ENCODE measurements at places on chromosomes 12 and 14. TPM values are rescaled to one million over a fixed set of nuclear protein-coding genes. Genes with fewer than 3 reads are reported as not detected.

Gene PRH2
- polyA plus RNA-seq = 0.21 TPM

Gene CHGA
- polyA plus RNA-seq = not detected

Gene LMNTD1
- not detected for polyA plus RNA-seq

Gene KRT3
- not detected for polyA plus RNA-seq

Gene FAM181A
- not detected for polyA plus RNA-seq

Gene TPPP2
- not detected for polyA plus RNA-seq

Gene LHX5
- not detected for polyA plus RNA-seq

Gene HELB
- polyA plus RNA-seq = 0.48 TPM

DNA sequence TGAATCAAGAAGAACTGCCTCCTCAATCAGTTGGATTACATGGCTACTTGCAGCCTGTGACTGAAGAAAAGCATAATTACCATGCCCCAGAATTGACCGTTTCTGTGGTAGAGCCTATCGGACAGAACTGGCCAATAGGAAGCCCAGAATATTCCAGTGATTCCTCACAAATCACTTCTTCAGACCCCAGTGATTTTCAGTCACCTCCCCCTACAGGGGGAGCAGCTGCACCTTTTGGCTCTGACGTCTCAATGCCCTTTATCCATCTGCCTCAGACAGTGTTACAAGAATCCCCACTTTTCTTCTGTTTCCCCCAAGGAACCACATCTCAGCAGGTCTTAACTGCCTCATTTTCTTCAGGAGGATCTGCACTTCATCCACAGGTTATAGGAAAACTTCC lies 80.8 kb downstream of the RAD52 start:
- DNase-seq = no peak

DNA sequence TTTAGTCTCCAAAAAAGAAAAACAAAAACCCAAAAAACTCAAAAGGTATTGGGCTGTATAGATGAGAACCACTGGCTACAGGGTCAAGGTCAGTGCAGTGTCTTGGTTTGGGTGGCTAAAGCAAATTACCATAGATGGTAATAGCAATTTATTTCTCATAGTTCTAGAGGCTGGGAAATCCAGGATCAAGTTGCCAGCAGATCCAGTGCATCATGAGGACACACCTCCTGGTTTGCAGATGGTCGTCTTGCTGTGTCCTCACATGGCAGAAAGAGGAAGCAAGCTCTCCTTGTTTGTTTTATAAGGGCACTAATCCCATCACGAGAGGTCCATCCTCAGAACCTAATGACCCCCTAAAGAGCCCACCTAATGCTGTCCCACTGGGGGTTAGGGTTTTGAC lies 11.2 kb downstream of the COX14 start:
- DNase-seq = no peak

DNA sequence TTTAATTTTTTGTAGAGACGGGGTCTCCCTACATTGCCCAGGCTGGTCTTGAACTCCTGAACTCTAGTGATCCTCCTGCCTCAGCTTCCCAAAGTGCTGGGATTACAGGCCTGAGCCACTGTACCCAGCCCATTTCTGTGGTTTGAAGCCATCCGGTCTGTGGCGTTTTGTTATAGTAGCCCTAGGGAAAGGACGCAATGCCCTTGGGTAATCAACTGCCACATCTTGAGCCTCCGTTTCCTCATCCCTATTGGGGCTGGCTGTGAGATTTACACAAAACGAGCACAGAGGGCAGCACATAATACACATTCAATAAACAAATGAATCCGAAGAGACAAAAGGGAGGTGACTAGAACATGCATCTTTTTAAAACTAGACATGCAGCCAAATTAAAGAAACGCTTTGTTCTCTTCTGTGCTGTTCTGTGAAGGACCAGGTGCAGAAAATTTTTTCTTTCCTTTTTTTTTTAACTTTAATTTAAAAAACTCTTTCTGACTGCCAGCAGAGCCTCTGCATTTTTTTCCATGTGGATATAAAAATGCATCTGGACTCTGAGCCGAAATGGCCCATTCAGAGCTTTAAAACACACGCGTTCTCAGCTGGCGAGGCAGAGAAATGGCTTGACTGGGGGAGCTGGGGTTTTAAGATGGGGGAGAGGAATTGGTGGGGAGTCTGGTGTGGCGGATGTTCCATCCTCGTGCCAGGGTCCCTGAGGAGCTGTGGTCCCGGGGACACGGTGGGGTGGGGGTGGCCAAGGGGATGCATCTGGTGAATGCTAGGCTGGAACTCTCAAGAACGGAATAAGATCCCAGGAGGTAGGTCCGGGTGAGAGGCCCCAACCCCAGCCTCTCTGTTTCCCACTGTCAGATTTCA lies 119.0 kb downstream of the RBM19 start:
- no peak for DNase-seq

- peak; percentile 88 for DNase-seq
Measured at GRCh38 chr12:7806863-7807487, 17.8 kb downstream of the NANOG start.

DNA sequence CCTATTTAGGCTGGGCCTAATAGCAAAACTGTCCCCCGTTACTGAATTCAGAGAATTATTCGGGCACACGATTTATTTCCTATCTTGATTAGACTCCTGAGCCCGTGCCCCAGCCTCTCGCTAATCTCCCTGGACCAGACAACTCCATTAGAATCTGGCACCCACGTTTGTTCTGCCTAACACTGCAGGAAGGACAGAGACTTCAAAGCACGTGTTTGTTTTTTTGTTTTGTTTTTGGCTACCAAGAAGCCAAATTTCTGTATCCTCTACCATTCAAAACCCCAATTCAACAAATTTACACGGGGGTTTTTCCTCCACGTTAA lies 4.8 kb downstream of the USP44 start:
- DNase-seq = no peak

DNA sequence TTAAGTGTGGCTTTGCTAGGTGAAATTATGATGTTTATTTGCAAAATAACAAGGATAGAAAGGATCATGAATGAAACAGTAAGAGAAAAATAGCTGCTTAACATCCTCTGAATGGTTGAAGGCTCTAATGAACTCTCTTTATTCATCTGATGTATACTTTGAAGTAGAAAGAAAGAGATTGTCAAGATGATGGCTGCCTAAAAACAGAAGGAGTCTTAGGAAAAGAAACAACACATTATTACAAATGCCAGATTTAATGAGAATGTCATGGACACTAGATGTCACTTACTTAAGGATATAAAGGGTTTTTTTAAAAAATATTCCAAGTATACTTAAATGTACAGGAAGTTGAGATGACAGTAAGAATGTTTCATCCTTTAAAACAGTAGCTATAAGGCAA lies 21.6 kb downstream of the DCN start:
- DNase-seq = no peak

Measured in endothelial cell of umbilical vein (primary cell).